HepG2 (cell line): ENCODE measurements at places on chromosomes 3 and 15. TPM values are rescaled to one million over a fixed set of nuclear protein-coding genes. Genes with fewer than 3 reads are reported as not detected.

Gene IQCF5
- not detected in 2 replicates for total RNA-seq

Gene TGM4
- 0.15 and 0.18 TPM in 2 replicates for total RNA-seq

Gene HCN4
- not detected in 2 replicates for total RNA-seq

Gene ATP13A5
- not detected in 2 replicates for total RNA-seq

Gene CGNL1
- 15.6 and 16.2 TPM in 2 replicates for total RNA-seq

Gene CRYGS
- total RNA-seq = 0.22 and 2.1 TPM in 2 replicates

DNA sequence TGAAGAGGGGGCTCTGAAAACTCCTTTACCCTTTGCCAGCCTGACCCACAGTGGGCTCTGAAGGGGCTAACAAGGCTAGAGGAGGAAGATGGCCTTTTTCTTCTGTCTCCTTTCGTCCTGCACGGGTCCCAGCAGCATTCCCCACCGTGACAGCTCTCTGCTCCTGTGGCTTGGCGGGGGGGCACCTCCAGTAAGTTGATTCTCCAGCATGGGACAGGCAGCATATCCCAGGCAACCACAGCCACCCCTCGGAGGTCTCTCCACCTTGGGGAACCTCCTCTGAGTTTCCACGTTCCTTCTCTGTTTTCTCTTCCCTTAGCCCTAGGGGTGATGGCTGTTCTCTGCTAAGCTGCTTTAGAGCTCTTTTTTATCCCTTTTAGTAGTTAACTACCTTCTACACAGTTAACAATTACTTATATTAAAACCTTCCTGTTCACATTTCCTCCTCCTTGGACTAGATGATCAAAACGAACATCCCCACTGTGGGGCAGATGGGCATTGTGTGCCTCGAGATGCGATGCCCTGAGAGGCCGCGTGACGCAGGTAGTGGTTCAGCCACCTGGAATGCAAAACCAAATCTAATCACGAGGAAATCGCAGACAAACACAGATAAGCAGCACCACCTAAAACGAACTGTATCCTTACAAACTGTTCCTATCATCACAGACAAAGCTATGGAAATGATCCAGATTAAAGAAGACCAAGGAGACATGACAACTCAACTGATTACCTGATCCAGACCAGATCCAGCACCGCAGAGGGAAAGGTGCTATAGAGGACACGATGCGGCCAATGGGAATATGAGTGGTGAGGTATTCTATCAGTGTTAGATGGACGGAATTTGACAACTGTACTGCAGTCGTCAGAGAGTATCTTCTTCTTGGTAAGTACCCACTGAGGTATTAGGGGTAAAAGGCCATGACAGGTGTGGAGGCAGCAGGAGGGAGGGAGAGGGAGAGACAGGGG, 27.7 kb downstream of the TSPAN3 start:
- DNase-seq = no peak
- H3K4me3 ChIP-seq = no peak overlapping the region

- H3K27ac ChIP-seq = no peak overlapping the region
- H3K4me1 ChIP-seq = peaks cover 34% of the 10 kb centered on the region
- no peaks in the 10 kb centered on the region for H3K27me3 ChIP-seq
- no peak for DNase-seq
- no peak overlapping the region for H3K4me3 ChIP-seq
- H3K36me3 ChIP-seq = peaks cover 61% of the 10 kb centered on the region; the same call in 2 of the 3 replicates
Measured at GRCh38 chr3:123089611-123090331, 22.9 kb downstream of the PDIA5 start.

DNA sequence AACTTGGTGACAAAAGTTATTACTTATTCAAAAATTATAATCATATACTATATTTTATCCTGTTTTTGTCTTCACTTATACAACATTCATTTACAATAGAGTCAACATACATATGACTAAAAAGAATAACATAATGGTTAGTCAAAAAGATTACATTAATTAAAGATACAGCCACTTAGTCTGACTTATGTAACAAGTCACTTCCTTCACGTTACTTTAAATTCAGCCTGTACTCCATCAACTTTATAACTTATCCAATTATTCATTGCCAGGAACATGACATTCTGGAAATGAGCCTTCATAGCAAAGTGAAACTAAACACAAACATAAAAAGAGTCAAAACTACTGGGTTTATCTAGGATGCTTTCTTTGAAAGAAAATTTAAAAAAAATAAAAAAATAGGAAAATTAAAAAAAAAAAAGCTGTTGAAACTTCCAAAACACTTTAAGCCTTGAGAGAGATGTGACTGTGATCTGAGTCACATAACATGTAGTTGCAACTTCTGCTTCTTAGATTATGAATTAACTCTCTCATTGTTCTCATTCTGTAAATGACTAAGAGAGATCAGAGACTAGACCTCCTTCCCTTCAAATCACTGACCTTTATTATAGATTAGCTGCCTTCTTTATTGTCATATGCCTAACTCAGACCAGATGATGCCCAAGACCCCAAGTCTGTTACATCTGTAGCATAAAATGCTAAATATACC, 107.8 kb downstream of the MYRIP start:
- H3K27me3 ChIP-seq = no peaks in the 10 kb centered on the region
- DNase-seq = no peak
- no peak overlapping the region for H3K27ac ChIP-seq

- no peaks in the 10 kb centered on the region; the same call in 1 of the 2 replicates for H3K27me3 ChIP-seq
- no peaks in the 10 kb centered on the region for H3K36me3 ChIP-seq
- no peaks in the 10 kb centered on the region for H3K4me1 ChIP-seq
- no peak overlapping the region for H3K27ac ChIP-seq
- H3K4me3 ChIP-seq = no peak overlapping the region
Measured at GRCh38 chr3:113153499-113154107, 57.8 kb upstream of the BOC start.

GRCh38 chr15:81642451-81642990, 268.5 kb upstream of the TMC3 start:
- no peak overlapping the region for H3K27ac ChIP-seq
- no peak for DNase-seq
- H3K4me1 ChIP-seq = no peaks in the 10 kb centered on the region
- no peak overlapping the region for H3K4me3 ChIP-seq

DNA sequence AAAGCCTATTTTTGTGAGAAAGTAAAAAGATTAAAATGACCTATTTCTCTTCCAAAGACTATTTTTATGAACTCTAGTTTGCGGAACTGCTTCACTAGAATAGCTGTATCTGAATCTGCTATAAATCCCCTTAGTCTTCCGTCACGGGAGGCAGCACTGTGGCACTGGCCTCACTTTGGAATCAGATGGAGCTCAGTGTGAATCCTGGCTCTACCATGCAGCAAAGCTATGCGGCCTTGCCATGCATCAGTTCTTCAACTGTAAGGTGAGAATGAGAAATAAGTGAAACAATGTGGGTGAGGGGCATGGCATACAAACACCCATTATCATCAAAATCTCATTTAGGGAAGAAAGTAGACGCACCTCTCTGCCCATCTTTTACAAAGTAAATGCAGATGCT, 27.5 kb upstream of the CSPG5 start:
- no peaks in the 10 kb centered on the region for H3K27me3 ChIP-seq
- H3K4me1 ChIP-seq = no peaks in the 10 kb centered on the region
- peaks cover 26% of the 10 kb centered on the region for H3K36me3 ChIP-seq
- DNase-seq = no peak

- DNase-seq = no peak
- H3K36me3 ChIP-seq = no peaks in the 10 kb centered on the region
- no peak overlapping the region for H3K27ac ChIP-seq
- peaks cover 48% of the 10 kb centered on the region for H3K4me1 ChIP-seq
Measured at GRCh38 chr3:120161902-120162301, 67.7 kb upstream of the GSK3B start.

DNA sequence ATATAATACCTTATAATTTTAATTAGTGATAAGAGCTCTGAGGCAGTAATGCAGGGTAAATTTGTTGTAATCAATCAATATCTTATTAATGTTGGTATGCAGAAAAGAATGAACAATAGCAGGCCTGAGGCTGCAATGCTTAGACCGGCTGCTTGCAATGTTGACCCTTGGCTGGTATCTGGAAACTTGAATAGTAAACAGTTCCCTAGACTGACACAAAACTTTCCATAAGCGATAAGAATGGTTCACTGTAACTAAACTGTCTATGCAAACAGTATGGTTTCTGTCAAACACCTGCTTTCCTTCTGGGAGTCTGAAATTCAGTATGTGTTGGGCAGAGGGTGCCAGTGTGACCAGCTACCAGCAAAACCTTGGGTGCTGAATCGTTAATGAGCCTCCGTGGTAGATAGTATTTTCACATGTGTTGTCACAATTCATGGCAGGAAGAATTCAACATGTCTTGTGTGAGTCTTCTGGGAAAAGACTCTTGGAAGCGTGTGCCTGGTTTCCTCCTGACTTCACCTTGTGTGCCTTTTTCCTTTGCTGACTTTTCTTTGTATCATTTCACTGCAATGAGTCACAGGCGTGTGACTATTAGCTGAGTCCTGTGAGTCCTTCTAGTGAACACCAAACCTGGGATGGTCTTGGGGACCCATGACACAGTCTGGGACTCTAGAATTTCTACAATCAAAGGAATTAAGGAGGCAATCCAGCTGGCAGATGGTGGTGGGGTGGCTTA, 30.7 kb upstream of the CLRN1 start:
- no peaks in the 10 kb centered on the region for H3K27me3 ChIP-seq
- peak; percentile 34 for DNase-seq
- peaks cover 14% of the 10 kb centered on the region for H3K4me1 ChIP-seq
- no peak overlapping the region for H3K4me3 ChIP-seq

- H3K4me1 ChIP-seq = peaks cover 6% of the 10 kb centered on the region; the same call in 1 of the 2 replicates
- no peak for DNase-seq
- H3K36me3 ChIP-seq = no peaks in the 10 kb centered on the region
Measured at GRCh38 chr15:61697796-61698195, 362.5 kb downstream of the VPS13C start.

DNA sequence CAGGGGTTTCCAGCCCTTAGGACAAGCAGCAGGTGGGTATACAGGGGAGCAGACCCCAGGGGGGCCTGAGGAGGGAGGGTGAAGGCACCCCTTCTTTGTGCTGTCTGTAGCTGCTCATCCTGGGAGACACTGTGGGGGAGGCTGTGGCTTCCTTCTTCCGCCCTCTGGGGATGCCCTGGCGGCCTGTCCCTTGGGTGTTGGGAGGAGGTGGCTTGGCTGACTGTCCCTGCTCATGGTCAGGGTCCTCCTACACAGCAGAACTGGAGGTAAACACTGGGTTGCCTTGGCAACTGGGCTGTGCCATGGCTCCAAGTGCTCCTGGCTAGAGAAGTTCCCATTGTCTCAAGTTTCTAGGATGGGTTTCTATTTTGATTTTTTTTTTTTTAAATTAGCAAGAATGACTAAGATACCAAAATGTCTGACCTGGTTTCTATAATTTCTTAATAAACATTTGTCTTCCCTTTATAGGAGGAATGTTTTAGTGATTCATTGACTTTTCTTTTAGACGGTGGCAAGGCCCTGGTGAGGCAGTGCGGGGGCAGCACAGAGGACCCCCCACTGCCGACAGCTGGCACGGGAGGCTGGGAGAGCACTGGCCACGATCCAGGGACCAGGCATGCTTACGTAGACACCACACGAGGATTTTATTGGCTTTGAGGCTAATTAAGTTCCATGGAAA, 12.4 kb downstream of the KLF13 start:
- peaks cover 43% of the 10 kb centered on the region for H3K4me1 ChIP-seq
- H3K4me3 ChIP-seq = no peak overlapping the region
- peak; percentile 38 for DNase-seq
- peaks cover 16% of the 10 kb centered on the region; the same call in 1 of the 3 replicates for H3K36me3 ChIP-seq
- no peaks in the 10 kb centered on the region for H3K27me3 ChIP-seq
- H3K27ac ChIP-seq = peak overlapping the region; percentile 38

DNA sequence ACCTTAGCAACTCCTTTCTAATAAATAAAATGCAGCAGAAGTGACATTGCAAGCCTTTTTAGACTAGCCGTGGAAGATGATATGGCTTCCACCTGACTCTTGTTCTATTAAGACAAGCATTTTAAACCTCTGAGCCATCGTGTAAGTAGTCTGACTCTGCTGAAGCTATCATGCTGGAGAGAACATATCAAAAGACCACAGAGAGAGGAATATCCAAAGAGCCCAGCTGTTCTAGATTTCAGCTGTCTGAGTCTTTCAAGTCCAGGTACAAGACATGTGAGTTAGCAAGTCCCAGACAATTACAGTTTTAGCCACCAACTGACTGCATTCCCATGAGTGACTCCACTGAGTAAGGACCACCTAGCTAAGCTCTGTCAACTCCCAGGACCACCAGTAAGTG, 517.0 kb upstream of the NAALADL2 start:
- H3K27ac ChIP-seq = no peak overlapping the region
- no peaks in the 10 kb centered on the region for H3K4me1 ChIP-seq
- H3K36me3 ChIP-seq = no peaks in the 10 kb centered on the region
- no peaks in the 10 kb centered on the region for H3K27me3 ChIP-seq
- no peak for DNase-seq

GRCh38 chr15:83046558-83047127, 20.4 kb downstream of the BTBD1 start:
- H3K4me1 ChIP-seq = no peaks in the 10 kb centered on the region
- no peak overlapping the region for H3K27ac ChIP-seq
- H3K27me3 ChIP-seq = no peaks in the 10 kb centered on the region
- no peak overlapping the region for H3K4me3 ChIP-seq
- H3K36me3 ChIP-seq = peaks cover 8% of the 10 kb centered on the region

DNA sequence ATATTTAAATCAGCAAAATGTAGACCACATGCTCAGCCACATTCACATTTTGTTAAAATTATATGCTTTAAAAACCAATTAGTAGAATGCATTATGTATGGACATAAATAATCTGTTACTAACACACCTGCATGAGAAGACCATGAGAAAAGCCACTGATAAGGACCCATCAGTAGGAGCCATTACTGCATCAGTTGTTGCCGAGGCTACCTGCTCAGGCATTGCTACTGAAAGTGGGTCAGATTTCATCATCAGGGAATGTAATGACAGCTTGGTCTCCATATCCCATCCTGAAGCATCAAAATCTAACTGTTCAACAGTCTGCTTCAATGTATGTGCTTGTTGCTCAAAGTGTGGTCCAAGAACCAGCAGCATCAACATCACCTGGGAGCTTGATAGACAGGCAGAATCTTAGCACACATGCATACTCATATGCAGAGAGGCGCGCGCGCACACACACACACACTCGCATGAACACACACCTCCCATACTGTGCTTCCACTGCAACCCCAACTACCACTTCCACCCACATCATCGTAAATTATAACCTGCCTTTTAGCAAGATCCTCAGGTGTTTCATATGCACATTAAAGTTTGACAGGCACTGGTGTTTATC, 72.4 kb upstream of the FOXB1 start:
- H3K27ac ChIP-seq = no peak overlapping the region
- no peaks in the 10 kb centered on the region for H3K36me3 ChIP-seq
- no peak for DNase-seq

DNA sequence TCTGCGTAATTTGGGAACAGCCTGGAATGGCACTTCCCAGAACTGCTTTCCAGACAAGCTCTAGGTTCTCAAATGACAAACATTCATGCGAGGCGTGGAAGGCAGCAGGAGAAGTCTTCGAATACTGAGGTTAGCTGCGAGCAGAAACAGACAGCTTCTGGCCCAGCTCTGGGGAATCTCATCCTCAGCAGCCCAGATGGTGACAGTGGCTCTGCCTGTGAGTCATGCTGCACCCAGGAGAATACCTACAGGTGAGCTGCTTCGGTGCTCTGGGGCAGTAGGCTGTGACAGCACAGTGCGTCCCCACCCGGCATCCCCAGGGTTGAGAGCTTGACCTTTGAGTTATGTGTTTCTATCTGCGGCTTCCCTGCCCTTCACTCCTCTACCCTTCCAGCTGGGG, 258.6 kb downstream of the KLF13 start:
- H3K36me3 ChIP-seq = no peaks in the 10 kb centered on the region
- no peak overlapping the region for H3K27ac ChIP-seq
- no peak overlapping the region for H3K4me3 ChIP-seq
- no peaks in the 10 kb centered on the region for H3K4me1 ChIP-seq
- 0 out of 3 replicates have a peak, but pooled peaks cover 4% of the 10 kb centered on the region for H3K27me3 ChIP-seq
